ENCODE measurements at places on chromosomes 12 and 14.

GRCh38 chr14:67276131-67276530 lies 34.9 kb downstream of the PALS1 start:
- no peak for DNase-seq

- DNase-seq: no peak
Observed at GRCh38 chr12:66217342-66217917, 28.4 kb downstream of the IRAK3 start.

GRCh38 chr12:44696542-44696941 lies 179.6 kb downstream of the NELL2 start:
- DNase-seq: no peak

- no peak for DNase-seq
Observed at GRCh38 chr12:49784756-49785409, 43.3 kb downstream of the NCKAP5L start.

- DNase-seq: no peak
Observed at GRCh38 chr14:104571246-104571645, 8.3 kb upstream of the C14orf180 start.

DNA sequence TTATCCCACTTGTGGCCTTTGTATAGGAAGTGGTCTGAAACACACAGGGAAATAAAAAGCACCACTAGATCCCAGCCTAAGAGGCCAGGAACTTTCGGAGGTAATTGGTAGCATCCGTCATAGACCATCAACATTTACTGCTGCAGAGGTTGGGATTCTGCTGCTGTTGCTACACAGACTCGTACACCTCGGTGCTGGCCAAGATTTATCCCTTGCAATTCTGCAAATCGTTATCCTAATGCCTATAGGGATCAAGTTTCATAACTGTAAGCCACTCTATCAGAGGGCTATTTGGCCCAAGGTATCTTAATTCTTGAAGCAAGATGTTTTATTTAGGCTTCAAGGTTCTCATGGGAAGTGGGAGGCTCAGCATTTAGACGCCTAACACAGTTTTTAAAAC lies 913.6 kb downstream of the GALC start:
- no peak for DNase-seq
